ENCODE measurements at places on chromosomes 16 and 17.

DNA sequence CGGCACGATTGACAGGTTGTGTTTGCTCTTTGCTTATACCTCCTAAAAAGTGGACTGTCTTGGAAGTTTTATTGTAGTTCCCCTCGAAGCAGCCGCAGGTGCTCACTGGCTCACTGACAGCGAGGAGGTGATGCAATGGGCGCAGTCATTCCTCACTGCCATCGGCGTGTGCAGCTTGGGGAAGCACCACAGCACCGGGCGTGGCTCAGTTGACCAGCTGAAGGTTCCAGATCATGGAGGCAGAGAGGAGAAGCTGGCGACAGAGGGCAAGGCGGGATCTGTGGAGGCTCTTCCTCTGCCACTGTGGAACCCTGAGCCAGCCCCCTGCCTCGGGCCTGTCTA, 72.1 kb upstream of the TNRC6C start:
- DNase-seq = no peak

- DNase-seq = no peak
Measured at GRCh38 chr17:57701124-57701523, 44.0 kb downstream of the CCDC182 start.

DNA sequence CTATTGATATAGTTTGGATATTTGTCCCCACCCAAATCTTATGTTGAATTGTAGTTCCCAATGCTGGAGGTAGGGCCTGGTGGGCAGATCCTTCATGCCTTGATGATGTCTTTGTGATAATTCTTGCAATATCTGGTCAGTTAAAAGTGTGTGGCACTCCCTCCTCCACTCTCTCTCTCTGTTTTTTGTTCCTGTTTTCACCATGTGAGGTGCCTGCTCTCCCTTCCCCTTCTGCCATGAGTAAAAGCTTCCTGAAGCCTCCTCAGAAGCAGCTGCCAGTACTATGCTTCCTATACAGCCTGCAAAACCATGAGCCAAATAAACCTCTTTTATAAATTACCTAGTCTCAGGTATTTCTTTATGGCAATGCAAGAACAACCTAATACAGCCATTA, 47.3 kb downstream of the TOM1L2 start:
- no peak for DNase-seq

DNA sequence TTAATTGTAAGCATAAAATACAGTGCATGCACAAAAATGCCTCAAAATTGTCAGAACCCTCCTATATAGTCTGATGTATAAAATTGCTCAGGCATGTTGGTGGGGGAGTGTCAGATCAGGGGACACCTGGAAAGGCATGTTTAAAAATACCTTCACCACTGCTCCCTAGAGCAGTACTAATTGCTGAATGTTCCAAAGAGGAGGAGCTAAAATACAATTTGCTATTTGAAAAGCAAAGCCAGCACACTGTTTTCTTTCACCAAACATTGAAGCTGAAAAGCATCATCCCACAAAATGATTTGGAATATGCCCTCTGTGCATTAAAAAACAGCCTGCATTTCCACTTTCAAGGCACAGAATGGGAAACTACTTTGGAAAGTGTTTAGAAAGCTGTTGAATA, 2.6 kb downstream of the ADAMTS18 start:
- DNase-seq = no peak

GRCh38 chr16:84423416-84423837, 55.1 kb downstream of the ATP2C2 start:
- DNase-seq = peak; percentile 93

GRCh38 chr17:6427279-6427781, 7.6 kb downstream of the AIPL1 start:
- peak; percentile 5 for DNase-seq

- no peak for DNase-seq
Measured at GRCh38 chr17:67239597-67239996, 5.4 kb downstream of the HELZ start.

DNA sequence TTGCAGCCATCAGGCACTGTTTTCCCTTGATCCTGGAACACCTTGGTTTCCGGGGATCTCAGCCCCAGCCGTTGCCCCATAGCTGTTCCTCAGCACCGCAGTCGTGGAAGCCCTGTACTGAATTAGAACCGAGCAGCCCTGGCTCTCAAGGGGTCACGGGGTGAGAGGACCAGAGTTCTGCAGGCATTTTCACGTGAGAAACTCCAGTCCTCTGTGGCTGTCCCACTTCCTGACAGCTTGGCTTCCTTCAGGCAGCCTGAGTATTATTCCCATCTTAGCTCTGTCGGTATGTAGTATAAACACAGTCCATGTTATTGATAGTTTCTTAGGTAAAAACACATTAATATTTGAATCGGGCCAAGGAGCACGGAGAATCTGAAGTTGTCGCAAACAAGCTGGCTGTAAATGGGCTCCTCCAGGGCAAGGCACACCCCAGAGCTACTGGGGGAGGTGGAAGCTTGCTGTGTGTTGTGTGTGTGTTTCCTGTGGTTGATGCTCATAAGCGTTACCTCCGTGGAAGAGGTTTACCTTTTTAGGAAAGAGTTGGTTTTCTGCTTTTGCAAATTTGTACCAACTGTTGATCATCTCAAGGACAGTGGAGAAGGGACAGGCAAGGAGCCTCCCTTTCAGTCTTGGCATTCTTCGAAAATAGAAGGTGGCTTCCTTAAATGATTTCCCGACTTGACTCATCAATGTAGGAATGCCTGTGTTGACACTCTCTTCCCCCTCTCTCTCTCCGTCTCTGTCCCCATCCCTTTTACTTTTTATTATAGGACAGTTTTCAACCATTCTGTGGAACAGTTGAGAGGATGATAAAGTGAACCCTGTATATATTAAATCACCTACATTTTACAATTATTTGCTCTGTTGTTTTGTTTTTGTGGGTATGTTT, 208.9 kb upstream of the CHMP6 start:
- no peak for DNase-seq

DNA sequence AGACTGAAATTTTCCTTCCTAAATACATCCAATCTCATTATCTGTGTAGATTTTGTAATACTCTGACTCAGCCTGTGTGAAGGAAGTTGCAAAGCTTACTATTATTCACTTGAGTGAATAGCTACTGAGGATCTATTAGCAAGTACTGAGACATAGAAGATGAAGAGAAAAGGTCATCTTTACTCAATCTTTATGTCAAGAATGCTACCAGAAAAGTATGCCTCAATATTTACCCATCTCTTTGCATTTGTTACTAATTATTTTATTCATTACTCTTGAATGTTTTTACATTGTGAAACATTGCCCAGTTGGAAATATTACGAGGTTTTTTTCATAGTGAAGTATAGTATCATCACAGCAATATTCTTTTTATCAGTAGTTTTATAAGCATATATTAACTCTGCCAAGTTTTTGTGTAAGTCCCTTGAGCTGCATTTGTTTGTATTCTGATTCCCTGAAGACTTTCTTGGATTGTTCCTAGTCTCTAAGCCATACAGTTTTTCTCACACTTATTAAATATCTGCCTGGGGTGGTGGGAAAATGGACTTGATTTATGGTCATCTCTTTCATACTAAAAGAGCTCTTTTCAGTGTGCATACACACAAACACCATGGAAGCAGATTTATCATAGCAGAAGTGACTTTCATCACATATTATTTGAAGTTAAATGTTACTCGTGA, 110.4 kb downstream of the MRTFB start:
- DNase-seq = no peak

DNA sequence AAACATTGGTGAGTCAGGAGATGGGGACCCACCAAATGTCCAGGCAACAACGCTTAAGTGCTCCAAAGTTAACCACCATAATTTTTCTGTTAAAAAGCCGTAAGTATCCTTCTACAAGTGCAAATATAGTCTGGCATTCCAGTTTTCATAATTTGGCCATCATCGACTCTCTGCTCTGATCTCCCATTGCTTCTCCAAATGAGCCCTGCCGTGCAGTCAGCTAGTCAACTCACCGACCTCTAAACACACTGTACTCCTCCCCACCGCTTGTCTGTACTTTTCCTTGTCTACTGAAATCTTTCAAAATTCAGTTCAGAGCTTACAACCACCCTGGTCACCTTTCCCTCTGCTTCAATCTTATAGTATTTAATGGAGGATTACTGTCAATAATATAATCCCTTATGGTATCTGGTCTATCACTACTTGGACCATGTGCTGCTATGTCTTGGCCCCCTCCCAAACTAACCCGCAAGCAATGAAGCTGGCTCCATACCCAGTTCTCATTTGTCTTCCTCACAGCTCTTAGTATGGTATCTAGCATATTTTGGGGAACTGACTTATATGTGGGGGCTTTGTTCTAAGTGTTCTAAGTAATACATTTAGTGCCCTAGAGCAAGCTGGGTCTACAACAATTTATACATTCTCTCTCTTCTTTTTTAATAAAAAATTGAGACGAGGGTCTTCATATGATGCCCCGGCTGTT, 52.7 kb upstream of the SLC25A19 start:
- no peak for DNase-seq

GRCh38 chr17:79107499-79108231, 33.0 kb downstream of the ENGASE start:
- DNase-seq = no peak

- no peak for DNase-seq
Measured at GRCh38 chr17:14471052-14471451, 170.2 kb downstream of the HS3ST3B1 start.

DNA sequence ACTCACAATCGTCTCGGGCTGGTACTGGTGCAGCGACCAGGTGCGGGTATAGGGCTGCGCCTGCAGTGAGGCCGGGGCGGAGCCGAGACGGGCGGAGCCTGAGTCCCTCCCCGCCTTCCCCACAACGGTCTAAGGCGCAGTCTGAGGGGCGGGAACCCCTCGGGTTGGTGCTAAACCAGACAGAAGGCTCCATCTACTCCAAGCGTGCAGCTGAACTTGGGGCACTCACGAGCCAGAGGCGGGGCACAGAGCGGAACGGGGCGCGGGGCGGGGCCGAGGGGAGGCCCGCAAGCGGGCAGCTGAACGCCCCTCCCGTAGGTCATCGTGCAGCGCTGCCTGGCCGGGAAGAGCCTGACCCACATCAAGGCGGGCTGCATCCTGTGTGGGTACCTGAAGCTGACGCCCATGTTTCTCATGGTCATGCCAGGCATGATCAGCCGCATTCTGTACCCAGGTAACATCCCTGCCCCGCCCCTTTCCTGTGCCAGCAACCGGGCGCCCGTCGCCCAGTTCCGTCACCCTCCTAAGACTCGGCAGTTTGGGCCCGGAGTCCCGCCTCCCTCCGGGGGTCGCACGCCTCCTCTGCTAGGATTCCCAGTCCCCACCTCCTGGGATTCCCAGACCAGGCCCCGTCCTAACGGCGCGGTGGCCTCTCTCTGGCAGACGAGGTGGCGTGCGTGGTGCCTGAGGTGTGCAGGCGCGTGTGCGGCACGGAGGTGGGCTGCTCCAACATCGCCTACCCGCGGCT, 5.0 kb downstream of the SLC5A2 start:
- DNase-seq = peak; percentile 83

DNA sequence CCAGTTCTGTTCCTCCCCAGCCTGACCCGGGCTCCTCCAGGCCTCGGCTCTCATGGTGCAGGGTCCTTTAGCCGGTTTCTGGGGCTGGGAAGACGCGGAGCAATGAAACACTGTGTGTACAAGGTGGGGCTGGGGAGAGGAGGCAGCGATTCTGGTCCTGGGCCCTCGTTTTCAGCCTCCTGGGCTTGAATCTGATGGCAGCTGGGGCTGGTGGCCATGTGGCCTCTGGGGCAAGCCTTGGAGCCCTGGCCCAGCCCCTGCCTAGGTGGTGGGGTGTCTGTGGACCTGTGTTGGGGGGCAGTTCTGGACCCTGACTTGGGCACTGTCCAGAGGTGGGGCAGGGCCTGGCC, 4.1 kb downstream of the FOXJ1 start:
- DNase-seq = no peak

DNA sequence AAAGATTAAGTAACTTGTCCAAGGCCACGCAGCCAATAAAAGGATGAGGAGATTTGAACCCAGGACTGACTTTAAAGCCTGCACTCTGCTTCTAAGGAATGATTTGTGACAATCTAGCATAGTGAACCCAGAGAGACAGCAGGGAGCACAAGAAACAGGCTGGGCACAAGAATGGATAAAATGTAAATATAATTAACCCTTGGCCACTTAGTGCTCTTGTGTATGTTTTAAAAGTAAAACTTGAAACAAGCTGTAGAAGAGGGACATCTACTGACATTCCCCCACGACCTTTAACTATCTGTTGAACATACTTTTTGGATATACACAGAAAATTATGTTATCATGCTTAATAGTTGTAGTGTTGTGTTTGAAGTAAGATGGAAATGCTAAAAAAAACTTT, 141.9 kb upstream of the PMFBP1 start:
- DNase-seq = no peak

DNA sequence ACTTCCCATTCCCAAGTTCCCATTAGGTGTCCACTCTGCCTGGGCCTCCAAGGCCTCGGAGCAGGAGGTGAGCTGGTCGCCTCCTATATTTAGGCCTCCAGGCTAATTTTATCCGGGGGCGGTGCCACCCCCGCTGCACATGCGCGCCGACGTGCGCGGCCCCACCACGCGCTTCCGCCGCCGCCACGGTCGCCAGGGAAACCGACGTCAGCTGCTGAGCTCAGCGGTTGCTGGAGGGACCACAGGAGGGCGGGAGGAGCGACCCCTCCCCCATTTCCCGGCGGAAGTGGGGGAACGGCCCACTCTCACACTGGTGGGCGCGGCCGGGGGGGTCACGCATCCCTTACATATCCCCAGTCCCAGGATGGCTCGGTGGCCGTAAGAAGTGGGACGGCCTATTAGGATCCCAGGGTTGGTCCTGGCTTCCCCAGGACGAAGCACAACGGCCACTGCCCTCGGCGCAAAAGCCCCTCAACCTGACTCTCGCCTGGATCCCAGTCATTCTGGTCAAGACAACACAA, 1.0 kb downstream of the PER1 start:
- DNase-seq = peak; percentile 80
